ENCODE measurements at places on chromosomes 7 and 10. TPM values are rescaled to one million over a fixed set of nuclear protein-coding genes. Genes with fewer than 3 reads are reported as not detected.

- no peaks in the 10 kb centered on the region for H3K36me3 ChIP-seq
- no peaks in the 10 kb centered on the region for H3K4me1 ChIP-seq
Observed at GRCh38 chr7:28999895-29000716, 42.0 kb upstream of the TRIL start.

GRCh38 chr7:83918142-83918541, 269.2 kb upstream of the SEMA3E start:
- H3K4me1 ChIP-seq = no peaks in the 10 kb centered on the region
- no peak overlapping the region for H3K4me3 ChIP-seq
- DNase-seq = no peak
- no peaks in the 10 kb centered on the region for H3K36me3 ChIP-seq

DNA sequence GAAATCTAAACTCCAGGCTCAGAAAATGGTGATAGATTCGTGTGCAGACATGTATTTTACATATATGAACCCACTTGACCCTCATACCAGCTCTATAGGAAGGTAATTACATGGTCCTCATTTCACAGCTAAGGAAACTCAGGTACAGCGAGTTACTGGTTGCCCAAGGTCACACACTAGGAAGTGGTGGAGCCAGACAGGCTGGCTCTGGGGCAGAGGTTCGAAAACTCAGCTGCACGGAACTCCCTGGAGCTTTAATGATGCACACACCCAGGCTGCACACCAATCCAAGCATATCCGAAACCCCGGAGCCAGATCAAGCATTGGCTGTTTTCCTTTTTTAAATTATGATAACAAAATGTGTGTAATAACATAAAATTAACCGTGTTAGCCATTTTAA, 172.4 kb downstream of the COBL start:
- H3K36me3 ChIP-seq = peaks cover 3% of the 10 kb centered on the region
- no peak for DNase-seq
- no peak overlapping the region for H3K4me3 ChIP-seq
- H3K27me3 ChIP-seq = peaks cover 4% of the 10 kb centered on the region
- peaks cover 16% of the 10 kb centered on the region for H3K4me1 ChIP-seq

DNA sequence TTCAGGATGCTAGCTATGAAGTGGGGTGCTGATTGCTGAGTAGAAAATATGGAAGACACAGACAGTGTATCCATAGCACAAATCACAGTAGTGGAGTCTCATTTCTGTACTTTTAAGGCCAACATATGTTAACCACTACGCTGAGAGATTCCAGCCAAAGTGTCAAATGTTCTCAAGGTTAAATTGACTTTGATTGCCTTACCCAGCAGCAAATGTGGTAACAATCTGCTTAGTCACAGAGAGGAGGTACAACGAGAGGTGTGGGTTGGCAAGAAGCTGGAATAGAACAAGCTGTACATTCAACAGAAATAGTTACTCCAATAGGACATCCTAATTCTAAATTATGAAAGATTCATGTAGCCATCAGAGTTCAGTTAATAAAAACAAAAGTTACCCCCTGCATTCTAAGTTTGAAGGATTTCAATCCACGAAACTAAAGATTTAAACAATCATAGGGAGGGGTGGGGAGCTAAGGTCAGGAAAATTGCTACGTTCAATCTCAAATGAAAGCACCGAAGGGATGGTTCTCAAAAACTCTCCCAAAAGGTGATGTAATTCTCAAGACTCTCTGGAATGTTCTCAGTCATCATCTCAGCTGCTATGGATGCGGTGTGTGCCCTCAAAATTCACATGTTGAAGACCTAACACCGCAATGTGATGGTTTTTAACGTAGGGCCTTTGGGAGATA, 137.0 kb downstream of the ETV1 start:
- H3K27me3 ChIP-seq = no peaks in the 10 kb centered on the region
- H3K27ac ChIP-seq = no peak overlapping the region
- no peak for DNase-seq
- H3K4me3 ChIP-seq = no peak overlapping the region
- H3K36me3 ChIP-seq = no peaks in the 10 kb centered on the region

DNA sequence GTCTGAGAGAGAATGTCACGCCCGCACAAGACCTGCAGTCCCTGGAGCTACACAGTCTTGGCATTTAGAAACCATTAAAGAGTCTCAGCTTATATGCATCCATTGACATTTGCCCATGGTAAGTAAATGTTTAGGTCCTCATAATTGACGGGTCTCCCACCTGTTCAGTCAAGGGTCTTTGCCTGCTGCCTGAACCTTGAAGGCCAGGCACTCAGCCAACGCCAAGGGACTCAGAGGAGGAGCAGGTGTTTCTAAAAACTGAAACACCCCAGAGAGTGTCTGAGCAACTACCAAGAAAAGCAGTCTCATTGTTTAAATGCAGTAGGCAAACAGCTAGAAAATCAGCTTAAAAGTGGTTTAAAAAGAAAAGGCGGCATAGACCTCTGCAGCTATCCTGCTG, 264.7 kb upstream of the AKR1E2 start:
- H3K36me3 ChIP-seq = no peaks in the 10 kb centered on the region
- H3K4me3 ChIP-seq = no peak overlapping the region
- H3K27ac ChIP-seq = no peak overlapping the region
- DNase-seq = no peak

GRCh38 chr7:16741676-16742075, 11.9 kb upstream of the TSPAN13 start:
- no peak overlapping the region for H3K27ac ChIP-seq
- no peak overlapping the region for H3K4me3 ChIP-seq
- H3K36me3 ChIP-seq = no peaks in the 10 kb centered on the region
- DNase-seq = no peak
- peaks cover 10% of the 10 kb centered on the region for H3K4me1 ChIP-seq
- H3K27me3 ChIP-seq = no peaks in the 10 kb centered on the region

Gene REPIN1
- total RNA-seq = 52.3 TPM

GRCh38 chr7:78413568-78413967, 615.0 kb downstream of the PHTF2 start:
- H3K27me3 ChIP-seq = no peaks in the 10 kb centered on the region
- no peak overlapping the region for H3K4me3 ChIP-seq
- no peak overlapping the region for H3K27ac ChIP-seq
- no peaks in the 10 kb centered on the region for H3K36me3 ChIP-seq
- DNase-seq = no peak

DNA sequence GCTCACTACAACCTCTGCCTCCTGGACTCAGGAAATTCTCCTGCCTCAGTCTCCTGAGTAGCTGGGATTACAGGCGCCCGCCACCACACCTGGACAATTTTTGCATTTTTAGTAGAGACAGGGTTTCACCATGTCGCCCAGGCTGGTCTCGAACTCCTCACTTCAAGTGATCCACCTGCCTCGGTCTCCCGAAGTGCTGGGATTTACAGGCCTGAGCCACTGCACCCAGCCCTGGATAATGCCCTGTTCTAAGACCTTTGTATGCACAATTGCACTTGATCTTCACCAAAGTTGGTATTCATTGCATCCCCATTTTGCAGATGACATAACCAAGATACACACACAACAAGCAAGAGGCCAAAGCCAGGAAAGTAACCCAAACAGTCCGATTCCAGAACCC, 97.7 kb upstream of the CARD11 start:
- H3K4me1 ChIP-seq = no peaks in the 10 kb centered on the region
- no peaks in the 10 kb centered on the region for H3K36me3 ChIP-seq
- no peaks in the 10 kb centered on the region for H3K27me3 ChIP-seq
- no peak for DNase-seq
- H3K27ac ChIP-seq = no peak overlapping the region

- DNase-seq = no peak
- no peak overlapping the region for H3K27ac ChIP-seq
- H3K4me3 ChIP-seq = no peak overlapping the region
- H3K27me3 ChIP-seq = peaks cover 58% of the 10 kb centered on the region
- H3K36me3 ChIP-seq = no peaks in the 10 kb centered on the region
Observed at GRCh38 chr10:122459561-122460273, 1.6 kb upstream of the HTRA1 start.

Gene NUTM2E
- 0.12 TPM for total RNA-seq

GRCh38 chr7:36606976-36607720, 117.1 kb downstream of the AOAH start:
- no peak overlapping the region for H3K27ac ChIP-seq
- no peak overlapping the region for H3K4me3 ChIP-seq

Gene EPO
- not detected for total RNA-seq

DNA sequence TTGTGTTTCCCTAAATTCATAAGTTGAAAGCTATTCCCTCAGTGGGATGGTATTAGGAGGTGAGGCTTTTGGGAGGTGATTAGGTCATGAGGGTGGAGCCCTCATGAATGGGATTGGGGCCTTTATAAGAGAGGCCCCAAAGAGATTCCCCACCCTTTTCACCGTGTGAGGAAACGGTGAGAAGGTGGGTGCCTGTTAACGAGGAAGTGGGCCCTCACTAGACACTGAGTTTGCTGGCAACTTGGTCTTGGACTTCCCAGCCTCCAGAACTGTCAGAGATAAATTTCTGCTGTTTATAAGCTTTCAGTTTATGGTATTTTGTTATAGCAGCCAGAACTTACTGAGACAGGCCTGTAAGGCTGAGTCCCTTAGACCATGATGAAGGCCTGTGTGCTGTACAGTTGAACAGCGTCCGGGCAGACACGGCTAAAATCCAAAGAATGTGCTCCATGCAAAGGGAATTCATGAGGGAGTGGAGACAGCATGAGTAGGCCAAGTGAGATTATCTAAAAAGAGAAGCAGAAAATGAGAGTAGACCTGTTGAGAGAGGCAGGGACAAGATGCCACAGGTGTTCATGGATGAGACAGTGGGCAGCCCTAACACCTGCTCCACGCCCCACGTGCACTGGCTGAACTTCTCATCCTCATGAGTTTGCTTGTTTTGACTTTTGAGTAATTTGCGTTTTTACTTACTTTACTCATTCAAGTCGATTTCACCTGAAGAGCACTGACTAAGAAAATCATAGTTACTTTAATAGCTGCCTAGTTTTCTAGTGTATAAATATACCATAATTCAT, 66.9 kb upstream of the SFMBT2 start:
- no peaks in the 10 kb centered on the region for H3K27me3 ChIP-seq
- no peak overlapping the region for H3K27ac ChIP-seq
- no peak for DNase-seq
- no peaks in the 10 kb centered on the region for H3K36me3 ChIP-seq
- H3K4me1 ChIP-seq = peaks cover 38% of the 10 kb centered on the region

Gene ACHE
- total RNA-seq = not detected

- no peaks in the 10 kb centered on the region for H3K36me3 ChIP-seq
- no peak for DNase-seq
- peaks cover 19% of the 10 kb centered on the region for H3K4me1 ChIP-seq
Observed at GRCh38 chr10:92697663-92698511, 8.1 kb downstream of the HHEX start.

GRCh38 chr10:63707254-63707910, 186.2 kb downstream of the REEP3 start:
- H3K27me3 ChIP-seq = no peaks in the 10 kb centered on the region
- peak; percentile 48 for DNase-seq
- peaks cover 12% of the 10 kb centered on the region for H3K4me1 ChIP-seq
- H3K27ac ChIP-seq = peak overlapping the region; percentile 20

- H3K4me1 ChIP-seq = no peaks in the 10 kb centered on the region
- no peaks in the 10 kb centered on the region for H3K36me3 ChIP-seq
- H3K27me3 ChIP-seq = no peaks in the 10 kb centered on the region
- no peak overlapping the region for H3K27ac ChIP-seq
Observed at GRCh38 chr10:29865700-29866355, 193.6 kb downstream of the JCAD start.

Gene VSTM4
- 0.10 TPM for total RNA-seq

DNA sequence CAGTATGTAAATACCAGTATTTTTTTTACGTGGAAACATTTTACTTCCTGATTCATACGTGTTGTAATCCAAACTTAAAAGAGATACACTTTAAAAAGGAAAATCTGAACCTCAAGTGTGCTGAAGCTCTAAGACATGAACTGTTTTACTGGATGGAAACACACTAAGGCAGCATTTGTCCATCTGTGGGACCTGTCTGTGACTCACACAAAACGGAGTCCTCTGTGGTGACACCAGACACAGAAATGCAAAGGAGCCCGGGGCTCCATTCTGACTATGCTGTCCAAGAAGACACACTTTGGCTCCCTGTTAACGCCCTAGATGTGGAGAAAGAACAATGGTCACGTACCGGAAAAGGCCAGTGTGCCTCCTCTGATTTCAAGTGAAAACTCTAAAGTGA, 23.9 kb downstream of the RNF133 start:
- no peaks in the 10 kb centered on the region for H3K27me3 ChIP-seq
- DNase-seq = no peak
- H3K27ac ChIP-seq = no peak overlapping the region
- H3K4me3 ChIP-seq = no peak overlapping the region

- no peaks in the 10 kb centered on the region for H3K27me3 ChIP-seq
- no peak overlapping the region for H3K4me3 ChIP-seq
- no peak for DNase-seq
- peaks cover 13% of the 10 kb centered on the region for H3K4me1 ChIP-seq
- H3K36me3 ChIP-seq = no peaks in the 10 kb centered on the region
Observed at GRCh38 chr10:61845950-61846268, 55.6 kb upstream of the ARID5B start.

GRCh38 chr7:41579961-41580935, 122.6 kb downstream of the INHBA start:
- no peak overlapping the region for H3K27ac ChIP-seq
- DNase-seq = no peak
- peaks cover 2% of the 10 kb centered on the region for H3K36me3 ChIP-seq
- H3K4me1 ChIP-seq = no peaks in the 10 kb centered on the region

GRCh38 chr7:7595451-7595850, 28.8 kb downstream of the MIOS start:
- H3K27ac ChIP-seq = no peak overlapping the region
- no peaks in the 10 kb centered on the region for H3K27me3 ChIP-seq
- no peaks in the 10 kb centered on the region for H3K4me1 ChIP-seq
- DNase-seq = no peak
- peaks cover 30% of the 10 kb centered on the region for H3K36me3 ChIP-seq

- H3K36me3 ChIP-seq = no peaks in the 10 kb centered on the region
- no peak overlapping the region for H3K27ac ChIP-seq
- peaks cover 16% of the 10 kb centered on the region for H3K4me1 ChIP-seq
Observed at GRCh38 chr7:151680810-151681209, 161.1 kb upstream of the RHEB start.

Gene CAV1
- total RNA-seq = 0.19 TPM

Gene NRP1
- total RNA-seq = 1.5 TPM

DNA sequence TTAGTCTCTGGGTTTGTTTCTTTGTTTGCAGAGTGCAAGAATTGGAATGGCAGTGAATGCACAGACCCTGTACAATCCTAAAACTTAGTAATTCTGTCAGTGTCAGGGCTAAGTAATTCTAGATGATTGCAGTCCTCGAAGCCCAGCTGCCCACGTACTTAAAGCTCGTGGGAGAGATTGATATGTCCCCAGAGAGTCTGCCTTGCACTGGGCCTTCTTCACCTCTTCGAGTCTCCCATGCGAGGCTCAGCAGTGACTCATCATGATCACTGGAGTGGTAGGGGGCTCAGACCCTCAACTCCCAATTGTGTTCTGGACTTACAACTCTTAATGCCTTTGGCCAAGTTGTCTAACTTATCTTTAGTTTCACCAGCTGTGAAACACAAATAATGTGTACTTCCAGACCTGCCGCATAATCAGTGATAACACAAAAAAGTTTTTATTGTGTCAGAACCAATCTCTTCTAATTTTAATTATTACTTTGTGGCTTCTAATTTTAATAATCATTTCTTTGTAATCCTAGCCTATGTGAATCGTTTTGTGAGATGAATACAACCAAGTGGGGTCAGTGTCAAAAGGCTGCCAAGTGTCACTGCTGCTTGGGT, 345.6 kb upstream of the LRGUK start:
- no peak overlapping the region for H3K27ac ChIP-seq
- H3K4me1 ChIP-seq = no peaks in the 10 kb centered on the region
- no peaks in the 10 kb centered on the region for H3K27me3 ChIP-seq

Gene FKBP6
- not detected for total RNA-seq

Gene SSBP1
- 207 TPM for total RNA-seq
